ENCODE measurements at places on chromosomes 5 and 9.

DNA sequence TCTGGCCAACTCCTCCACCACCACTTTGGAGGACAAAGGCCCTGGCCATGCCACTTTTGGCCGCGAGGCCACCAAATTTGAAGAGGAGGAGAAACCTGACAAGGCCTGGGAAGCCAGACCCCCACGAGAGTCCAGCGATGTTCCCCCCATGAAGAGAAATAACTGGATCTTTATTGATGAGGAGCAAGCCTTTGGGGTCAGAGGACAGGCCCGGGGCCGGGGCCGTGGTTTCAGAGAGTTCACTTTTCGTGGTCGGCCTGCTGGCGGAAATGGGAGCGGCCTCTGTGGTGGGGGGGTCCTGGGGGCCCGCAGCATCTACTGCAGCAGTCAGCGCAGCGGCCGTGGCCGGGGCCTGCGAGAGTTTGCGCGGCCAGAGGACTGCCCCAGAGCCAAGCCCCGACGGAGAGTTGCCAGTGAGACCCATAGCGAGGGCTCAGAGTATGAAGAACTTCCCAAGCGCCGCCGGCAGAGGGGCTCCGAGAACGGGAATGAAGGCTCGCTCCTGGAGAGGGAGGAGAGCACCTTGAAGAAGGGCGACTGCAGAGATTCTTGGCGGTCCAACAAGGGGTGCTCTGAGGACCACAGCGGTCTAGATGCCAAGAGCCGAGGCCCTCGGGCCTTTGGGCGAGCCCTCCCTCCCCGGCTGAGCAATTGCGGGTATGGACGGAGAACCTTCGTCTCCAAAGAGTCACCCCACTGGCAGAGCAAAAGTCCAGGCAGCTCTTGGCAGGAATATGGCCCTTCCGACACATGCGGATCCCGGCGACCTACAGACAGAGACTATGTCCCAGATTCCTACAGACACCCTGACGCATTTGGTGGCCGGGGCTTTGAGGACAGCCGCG, 27.4 kb upstream of the POMT1 start:
- no peak for DNase-seq

- DNase-seq, result no peak
Measured at GRCh38 chr5:50725800-50726474, 59.5 kb downstream of the PARP8 start.

DNA sequence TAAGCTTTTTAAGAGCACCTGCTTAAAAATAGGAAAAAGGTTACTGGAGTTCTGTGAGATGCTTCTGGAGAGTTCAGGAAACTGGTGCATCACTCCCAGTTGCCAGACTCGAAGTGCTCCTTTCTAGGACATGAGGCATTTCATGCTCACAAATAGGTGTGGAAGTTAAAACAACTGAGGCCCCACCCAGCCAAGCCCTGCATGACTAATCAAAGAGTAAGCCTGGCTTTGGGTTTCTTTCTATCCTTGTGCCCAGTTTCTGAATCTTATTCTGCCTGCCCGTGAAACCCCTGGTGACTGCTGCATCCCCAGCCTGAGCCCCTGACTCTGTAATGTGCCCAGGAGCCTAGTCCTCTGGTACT, 7.7 kb downstream of the SPINK9 start:
- DNase-seq, result no peak

GRCh38 chr5:180646289-180646962, 3.0 kb downstream of the FLT4 start:
- no peak for DNase-seq

Measured in stromal cell of bone marrow (primary cell).